ENCODE measurements at places on chromosomes 7 and 10.
A peak's percentile ranks its signal among the peaks of the same experiment; 100 is the strongest.

DNA sequence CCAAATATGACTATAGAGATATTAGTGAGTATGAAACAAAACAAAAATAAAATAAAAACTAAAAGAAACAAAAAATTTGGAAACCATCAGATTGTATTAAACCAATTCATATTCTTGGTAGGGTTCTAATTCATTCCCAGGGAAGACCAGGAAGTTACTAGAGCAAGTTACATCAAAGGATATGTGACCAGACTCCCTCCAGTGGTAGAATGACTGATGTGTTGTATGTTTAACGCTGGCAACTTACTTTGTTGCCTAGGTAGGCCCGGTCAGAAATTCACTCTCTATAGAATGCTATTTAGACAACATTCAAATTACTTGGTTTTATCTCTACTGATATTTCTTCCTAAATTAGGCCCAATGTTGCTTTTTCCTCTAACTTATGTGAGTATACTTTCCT is 5.2 kb downstream of the PHYHIPL start:
- DNase-seq = peak; percentile 76

- no peak for DNase-seq
These were observed 624.6 kb downstream of the CALN1 start for GRCh38 chr7:71787513-71787912.

DNA sequence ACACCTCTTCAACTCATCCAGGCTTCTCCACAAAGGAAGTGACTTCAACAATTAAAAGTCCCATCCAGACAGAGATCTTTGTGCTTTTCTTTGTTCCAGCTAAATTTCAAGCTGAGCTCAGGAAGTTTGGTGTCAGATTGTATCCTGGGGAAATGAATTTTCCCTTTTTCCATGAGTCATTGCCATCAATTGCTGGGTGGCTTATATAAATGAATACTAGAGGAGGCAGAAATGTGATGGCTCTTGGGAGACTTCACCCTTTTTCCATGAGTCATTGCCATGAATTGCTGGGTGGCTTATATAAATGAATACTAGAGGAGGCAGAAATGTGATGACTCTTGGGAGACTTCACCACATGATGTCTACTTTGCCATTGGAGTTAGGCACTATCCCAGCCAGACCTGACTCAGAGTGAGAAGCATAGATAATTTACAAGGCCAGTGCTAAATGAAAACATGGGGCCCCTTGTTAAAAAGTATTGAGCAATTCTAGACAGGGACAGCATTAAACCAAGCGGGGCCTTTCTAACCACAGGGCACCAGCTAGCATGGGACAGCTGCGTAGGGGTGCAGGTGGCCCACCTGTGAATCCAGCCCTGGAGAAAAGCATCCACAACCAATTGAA is 339.2 kb upstream of the PODXL start:
- peak; percentile 11 for DNase-seq

GRCh38 chr10:102227050-102227449 is 951 bp downstream of the ELOVL3 start:
- DNase-seq = no peak

GRCh38 chr10:78699971-78700370 is 368.8 kb upstream of the ZMIZ1 start:
- no peak for DNase-seq

DNA sequence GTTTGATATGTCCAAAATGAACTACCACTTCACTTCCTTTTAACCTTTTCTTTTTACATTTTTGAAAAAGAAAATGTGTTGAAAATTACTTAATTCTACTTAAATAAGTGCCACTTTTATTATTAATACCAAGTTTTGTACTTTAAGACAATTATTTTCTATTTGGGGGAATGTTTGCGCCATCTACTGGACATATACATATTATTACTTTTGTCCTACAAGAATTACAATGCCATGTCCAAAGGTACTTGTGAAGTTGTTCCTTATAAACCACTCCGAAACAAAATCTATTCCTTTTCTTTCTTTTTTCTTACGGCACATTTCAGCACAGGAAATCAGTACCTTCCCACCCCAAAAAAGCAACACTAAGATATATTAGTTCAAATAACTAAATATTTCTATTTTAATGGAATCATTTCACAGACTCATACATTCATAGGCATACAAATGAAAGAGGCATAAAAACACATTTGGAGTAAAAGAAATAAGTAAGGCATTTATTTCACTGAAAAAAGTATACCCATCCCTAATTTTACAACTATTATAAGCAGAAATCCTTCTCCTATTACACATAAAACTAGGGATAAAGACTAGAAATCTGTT is 169.9 kb downstream of the RNF133 start:
- DNase-seq = peak; percentile 77
